Anterior cingulate cortex (tissue), 58 donors: ENCODE measurements at places on chromosomes 16 and 17.
A peak's percentile ranks its signal among the peaks of the same experiment; 100 is the strongest.

- DNase-seq = no peak
These were observed 6.4 kb downstream of the TEKT5 start for GRCh38 chr16:10688291-10688690.

- no peak for DNase-seq
These were observed 22.3 kb upstream of the CNOT1 start for GRCh38 chr16:58651965-58652348.

GRCh38 chr17:32518646-32519227 lies 31.9 kb downstream of the CDK5R1 start:
- no peak for DNase-seq

DNA sequence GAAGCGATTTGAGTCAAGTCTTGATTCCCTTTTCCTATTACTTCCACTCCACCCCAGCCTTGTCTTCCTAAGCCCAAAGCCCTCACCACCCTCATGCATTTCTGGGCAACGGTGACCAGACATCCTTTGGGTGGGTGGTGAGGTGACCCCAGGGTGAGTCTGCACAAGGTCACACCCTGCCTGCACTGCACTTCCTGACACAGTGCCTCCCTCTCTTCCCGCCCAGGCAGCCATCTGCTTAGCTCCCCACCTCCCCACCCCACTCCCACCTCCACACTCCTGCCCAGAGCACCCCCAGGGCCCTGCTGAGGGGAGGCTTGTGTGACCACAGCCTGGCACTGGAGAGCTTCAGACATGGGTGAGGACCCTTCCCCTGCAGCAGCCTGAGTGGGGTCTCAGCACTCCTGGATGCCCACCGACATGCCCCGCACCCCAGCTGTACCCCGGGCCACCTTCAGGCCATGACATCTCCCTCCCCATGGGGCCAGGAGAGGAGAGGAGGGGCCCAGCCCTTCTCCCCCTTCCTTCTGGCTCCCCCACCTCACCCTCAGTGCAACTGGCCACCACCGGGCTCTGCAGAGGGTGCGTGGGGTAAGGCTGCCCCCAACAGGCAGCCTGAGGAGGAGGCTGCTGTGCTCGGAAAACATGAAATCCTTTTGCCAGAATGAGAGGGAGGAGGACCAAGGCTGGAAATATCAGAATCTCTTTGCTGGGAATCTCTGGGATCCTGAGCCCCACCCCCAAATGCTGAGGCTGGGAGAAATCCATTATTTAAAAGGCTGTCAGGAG lies 68.6 kb downstream of the CCT6B start:
- DNase-seq = no peak

DNA sequence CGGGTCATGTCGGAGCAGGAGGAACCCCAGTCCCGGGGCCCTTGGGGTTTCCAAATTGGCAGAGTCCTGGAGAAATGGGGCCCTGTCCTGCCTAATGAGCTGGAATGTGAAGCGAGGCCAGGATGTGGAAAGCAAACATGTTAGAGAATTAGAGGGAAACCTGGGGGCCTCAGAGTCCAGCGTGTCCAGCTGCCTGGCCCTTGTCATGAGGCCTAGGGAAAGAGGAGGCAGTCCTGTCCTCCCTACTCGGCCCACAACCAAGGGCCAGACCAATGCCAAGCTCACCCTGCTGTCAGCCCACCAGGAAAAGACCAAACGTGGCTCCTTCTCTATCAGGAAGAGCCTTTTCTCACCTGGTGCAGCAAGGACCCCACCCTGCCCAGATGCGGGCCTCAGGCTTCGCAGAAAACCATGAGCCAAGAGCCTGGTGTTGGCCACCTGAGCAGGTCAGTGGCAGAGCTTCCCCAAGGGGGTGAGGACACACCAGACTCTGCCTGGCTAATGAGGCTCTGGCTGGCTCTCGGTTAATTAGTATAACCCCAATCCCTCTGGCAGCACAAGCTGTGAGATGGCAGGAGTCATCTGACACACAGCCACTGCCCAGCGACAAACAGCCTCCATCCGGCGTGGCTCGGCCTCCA lies 10.1 kb downstream of the TEKT5 start:
- DNase-seq = no peak

DNA sequence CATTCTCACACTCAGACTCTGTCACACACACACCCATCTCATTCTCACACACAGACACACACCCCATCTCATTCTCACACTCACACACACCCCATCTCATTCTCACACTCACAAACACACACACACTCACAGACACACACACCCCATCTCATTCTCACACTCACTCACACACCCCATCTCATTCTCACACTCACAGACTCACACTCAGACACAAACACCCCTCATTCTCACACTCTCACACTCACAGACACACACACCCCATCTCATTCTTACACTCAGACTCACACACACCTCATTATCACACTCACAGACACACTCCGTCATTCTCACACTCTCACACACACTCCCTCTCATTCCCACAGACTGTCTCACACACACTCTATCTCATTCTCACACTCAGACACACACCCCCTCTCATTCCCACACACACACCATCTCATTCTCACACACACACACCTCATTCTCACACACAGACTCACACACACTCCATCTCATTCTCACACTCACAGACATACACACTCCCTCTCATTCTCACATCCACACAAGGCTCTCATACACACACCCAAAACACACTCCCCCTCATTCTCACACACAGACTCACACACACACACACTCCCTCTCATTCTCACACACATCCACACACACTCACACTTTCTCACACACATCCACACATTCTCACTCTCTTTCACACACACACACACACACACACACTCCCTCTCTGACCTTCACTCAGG lies 2.9 kb downstream of the ASGR1 start:
- no peak for DNase-seq

DNA sequence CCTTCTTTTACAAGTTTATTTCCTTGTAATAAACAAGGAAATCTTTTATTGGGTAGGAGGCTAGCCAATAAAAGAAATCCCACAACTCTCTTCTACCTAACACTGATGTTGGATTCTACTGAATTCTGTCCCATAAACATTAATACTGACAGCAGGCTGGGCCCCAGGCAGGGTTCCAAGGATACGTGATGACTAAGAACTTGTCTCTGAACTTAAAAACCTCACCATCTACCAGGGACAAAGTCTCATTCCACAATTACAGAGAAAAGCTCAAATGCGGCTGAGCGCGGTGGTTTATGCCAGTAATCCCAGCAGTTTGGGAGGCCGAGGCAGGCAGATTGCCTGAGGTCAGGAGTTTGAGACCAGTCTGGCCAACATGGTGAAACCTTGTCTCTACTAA lies 64.9 kb downstream of the ARHGAP17 start:
- no peak for DNase-seq

- DNase-seq = peak; percentile 36
These were observed 661 bp downstream of the GIT1 start for GRCh38 chr17:29588562-29589411.

- peak; percentile 14 for DNase-seq
These were observed 46.4 kb upstream of the CDH13 start for GRCh38 chr16:82580298-82580890.

DNA sequence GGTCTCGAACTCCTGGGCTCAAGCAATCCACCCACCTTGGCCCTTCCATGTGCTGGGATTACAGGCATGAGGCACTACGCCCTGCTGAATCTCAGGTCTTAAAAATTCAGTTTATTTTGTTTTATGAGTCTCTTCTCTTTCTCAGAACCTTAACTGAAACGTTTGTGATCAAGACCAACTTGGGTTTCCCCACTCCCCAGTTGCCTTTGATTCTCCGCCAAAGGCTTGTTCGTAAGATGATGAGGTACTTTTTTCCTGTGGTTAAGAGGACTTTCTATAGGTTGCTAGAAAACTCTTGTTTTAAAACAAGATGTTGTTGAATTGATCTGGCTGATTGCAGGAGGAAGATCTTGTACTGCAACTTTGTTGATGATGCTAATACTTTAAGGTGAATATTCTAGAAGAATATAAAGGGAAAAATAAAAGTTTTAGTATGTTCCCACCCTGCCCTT lies 11.7 kb downstream of the ABCC1 start:
- no peak for DNase-seq

DNA sequence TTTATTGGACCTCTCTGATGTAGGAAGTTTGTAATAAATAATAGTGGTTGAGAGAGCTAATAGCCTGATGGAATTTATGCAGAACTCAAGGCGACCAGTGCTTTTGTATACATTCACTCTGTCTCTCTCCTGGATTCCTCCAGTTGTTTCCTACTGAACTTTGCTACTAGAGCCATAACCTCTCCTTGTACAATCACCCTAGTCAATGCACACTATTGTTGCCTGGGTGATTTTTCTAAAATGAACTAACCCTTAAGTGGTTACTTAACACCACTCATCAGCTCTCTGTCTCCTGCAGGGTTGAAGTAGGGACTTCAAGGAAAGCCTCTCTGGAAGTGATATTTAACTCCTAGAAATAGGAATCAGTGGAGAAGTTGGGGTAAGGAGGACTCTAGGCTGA lies 9.7 kb downstream of the PHKB start:
- DNase-seq = no peak

DNA sequence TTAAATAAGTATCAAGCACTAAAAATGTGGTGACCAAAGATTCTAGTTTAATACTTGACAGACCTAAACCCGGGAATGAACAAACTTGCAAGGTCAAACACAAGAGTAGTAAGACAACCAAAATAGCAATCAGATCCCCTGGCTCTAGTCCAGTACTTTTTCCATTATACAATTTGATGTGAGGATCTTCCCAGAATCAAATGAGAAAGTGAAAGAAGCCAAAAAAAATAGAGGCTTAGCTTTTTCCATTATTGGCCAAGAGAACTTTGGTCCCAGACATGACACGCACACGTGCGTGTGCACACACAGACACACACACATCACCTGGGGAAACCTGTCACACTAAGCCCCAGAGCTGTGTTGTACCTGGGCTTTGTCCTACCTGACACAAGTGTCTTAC lies 300.6 kb upstream of the CDH5 start:
- DNase-seq = no peak

DNA sequence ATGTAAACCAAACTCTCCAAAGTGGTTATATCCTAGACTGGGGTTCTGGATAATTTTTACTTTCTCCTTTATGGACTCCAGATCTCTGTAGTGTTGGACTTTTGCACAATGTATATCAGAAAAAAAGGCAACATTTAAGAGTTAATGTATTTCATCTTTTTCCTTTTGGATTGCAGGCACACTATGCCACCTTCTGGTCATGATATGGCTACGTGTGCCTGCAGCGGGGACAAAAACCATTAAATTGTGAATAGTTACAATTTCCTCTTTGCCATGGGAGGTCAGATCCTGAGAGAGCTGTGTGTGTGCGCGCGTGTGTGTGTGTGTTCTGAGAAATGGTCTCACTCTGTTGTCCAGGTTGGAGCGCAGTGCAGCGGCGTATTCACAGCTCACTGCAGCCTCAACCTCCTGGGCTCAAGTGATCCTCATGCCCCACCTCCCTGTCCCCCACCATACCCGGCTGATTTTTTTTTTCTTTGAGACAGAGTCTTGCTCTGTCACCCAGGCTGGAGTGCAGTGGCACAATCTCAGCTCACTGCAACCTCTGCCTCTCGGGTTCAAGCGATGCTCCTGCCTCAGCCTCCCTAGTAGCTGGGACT lies 4.3 kb upstream of the SGF29 start:
- no peak for DNase-seq

- no peak for DNase-seq
These were observed 20.1 kb downstream of the NKD1 start for GRCh38 chr16:50568187-50568815.

DNA sequence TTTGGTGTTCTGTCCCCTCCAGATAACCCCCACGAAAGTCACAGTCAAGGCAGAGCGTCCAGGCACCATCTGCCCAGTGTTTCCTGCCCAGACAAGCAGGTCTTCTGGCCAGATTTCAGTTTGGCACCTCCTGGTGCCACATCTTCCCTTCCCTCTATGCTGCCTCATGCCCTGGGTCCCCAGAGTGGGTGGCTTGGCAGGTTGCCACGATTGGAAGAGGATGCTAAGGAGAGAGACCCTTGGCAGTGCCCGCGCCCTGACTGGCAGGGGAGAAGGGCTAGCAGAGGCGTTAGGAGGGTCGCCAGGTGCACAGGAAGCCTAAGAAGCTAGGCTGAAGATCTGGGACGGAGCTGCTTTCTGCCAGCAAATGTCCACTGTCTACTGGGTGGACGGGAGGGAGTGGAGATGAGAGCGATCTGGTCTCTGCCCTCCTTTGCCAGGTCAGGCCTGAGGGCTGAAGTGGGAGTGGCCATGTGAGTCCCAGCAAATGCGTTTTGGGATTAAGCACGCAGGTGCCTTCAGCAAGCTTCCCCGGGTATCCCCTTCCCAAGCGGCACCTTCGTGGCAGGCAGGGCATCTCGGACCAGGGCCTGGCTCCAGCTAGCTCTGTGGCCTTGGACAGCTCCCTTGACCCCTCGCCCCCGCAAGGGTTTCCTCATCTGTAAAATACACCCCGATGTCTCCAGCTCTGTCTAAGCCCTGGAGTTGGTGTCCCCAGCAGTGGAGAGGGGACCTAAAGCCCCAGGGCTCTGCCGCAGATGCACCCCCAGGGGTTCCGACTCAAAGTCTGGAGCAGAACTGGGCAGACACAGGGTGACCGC lies 13.4 kb upstream of the CD300A start:
- DNase-seq = no peak

DNA sequence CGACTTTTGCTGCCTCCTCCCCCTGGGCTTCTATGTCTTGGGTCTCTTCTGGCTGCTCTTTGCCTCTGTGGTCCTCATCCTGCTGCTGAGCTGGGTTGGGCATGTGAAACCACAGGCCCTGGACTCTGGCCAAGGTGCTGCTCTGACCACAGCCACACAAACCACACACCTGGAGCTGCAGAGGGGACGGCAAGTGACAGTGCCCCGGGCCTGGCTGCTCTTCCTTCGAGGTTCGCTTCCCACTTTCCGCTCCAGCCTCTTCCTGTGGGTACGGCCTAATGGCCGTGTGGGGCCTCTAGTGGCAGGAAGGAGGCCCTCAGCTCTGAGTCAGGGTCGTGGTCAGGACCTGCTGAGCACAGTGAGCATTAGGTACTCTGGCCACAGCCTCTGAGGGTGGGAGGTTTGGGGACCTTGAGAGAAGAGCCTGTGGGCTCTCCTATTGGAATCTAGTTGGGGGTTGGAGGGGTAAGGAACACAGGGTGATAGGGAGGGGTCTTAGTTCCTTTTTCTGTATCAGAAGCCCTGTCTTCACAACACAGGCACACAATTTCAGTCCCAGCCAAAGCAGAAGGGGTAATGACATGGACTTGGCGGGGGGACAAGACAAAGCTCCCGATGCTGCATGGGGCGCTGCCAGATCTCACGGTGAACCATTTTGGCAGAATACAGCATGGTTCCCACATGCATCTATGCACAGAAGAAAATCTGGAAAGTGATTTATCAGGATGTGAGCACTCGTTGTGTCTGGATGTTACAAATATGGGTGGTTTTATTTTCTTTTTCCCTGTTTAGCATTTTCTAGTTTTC lies 2.3 kb downstream of the GP1BA start:
- no peak for DNase-seq

DNA sequence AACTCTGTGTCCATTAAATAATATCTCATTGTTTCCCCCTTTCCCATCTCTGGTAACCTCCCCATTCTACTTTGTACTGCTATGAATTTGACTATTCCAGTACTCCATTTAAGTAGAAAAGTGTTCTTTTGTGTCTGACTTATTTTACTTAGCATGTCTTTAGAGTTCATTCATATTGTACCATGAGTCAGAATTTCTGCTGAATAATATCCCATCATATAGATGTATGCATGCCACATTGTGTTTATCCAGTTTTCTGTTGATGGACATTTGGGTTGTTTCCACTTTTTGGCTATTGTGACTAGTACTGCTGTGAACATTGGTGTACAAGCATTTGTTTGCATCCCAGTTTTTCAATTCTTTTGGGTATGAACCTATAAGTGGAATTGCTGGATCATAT lies 6.0 kb downstream of the PPM1D start:
- DNase-seq = no peak
